ENCODE measurements at places on chromosomes 5 and 9.

- DNase-seq = no peak
Observed at GRCh38 chr5:99936911-99937310, 598.3 kb upstream of the FAM174A start.

DNA sequence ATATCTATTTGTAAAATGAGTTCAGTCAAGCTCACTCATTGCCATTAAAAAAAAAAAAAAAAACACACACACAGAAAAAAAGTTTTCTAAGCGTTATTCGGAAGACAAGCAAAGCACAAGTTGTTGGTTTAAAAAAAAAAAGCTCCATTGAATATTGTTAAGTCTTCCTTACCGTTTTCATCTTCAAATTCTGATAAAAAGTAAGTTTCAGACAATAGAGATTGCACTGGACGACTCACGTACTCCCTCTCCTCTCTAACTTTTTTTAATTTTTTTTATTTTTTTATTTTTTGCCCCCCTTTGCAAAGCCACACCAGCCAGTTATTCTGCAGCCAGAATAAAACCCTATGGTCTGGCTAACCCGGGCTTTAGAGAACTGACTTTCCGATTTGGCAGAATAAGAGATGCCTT, 544 bp downstream of the ADAMTS6 start:
- peak; percentile 16 for DNase-seq

GRCh38 chr5:16690243-16690852, 73.6 kb upstream of the RETREG1 start:
- peak; percentile 76 for DNase-seq

DNA sequence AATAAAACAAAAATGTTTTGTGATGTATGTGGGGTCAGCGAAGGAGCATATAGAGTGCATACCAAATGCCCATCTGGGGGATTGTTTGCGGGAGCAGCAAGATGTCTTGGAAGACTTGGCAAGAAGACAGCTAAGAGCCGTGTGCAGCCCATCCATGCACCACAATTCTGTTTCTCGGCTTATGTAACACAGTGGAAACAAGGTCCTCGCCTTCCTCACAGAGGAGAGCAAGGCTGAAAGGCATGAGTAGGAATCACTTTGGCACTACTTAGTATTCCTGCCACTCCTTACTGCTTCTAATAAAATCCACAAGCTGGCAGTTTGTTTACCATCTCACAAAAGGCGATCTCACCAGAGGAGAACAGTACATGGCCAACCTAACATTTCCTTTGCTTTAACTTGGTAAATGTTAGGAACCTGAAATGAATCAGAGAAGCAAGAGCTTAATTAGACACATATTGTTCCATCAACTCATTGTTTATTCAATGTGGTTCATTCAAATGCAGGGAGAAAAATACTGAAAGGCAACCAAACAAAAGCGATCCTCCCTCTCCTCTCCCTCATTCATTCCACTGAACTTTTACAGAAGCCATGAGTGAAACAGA, 648.1 kb downstream of the ACTL7B start:
- DNase-seq = no peak

DNA sequence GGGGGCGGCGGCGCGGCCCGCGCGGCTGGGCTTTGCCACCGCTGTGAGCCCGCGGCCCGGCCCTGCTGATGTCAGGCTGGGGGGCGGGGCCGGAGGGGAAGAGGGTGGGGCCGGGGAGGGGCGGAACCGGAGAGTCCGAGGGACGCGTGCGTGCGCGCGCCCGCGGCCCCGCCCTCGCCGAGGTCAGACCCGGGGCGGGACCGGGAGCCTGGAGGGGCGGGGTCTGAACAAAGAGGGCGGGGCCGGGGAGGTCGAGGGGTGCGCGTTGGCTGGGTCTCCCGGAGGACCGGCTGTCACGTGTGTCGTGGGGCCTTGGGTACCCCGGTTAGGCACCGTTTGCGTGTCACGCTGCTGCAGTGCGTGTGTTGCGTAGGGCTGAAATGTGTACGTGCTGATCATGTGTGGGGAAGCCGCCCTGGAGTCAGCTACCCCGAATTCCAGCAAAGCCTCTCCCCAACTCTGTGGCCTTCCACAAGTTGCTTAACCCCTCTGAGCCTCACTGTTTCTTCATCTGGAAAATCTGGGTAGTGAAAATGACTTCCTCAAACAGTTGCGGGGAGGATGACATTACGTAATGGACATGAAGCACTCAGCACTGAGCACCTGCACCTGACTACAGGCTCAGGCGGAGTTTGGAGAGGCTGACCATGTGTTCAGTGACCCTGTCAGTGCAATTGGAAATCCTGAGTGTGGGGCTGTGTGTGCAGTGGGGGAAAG, at the start of gene RALGDS:
RALGDS (minus strand) TSS at position 43 of the 717 bp plus-strand sequence. CDS start 86 bp downstream, outside the sequence.
- DNase-seq = peak; percentile 97

- no peak for DNase-seq
Observed at GRCh38 chr5:14038341-14038959, 94.0 kb upstream of the DNAH5 start.

DNA sequence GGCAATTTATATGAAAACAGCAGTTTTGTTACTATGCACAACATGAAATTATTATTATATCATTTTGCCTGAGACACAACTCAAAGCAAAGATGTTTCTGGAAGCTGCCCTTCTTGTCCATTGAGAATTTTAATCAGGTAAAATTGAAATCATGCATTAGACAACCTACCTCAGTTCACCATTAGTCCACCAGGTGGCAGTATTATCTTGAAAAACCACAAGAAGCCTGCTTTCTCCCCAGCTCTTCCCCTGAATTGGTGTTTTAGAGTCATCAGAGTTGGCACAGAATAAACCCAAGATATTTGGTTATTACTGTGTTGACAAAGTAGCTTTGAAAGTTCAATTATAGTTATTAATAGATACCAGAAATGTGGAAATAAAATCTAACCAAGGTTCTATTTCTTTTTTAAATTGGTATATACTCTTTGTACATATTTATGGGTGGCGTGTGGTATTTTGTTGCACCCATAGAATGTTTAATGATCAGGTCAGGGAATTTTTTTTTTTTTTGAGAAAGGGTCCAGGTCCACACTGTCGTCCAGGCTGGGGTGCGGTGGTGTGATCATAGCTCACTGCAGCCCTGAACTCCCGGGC, 25.7 kb downstream of the UTP15 start:
- DNase-seq = peak; percentile 54

DNA sequence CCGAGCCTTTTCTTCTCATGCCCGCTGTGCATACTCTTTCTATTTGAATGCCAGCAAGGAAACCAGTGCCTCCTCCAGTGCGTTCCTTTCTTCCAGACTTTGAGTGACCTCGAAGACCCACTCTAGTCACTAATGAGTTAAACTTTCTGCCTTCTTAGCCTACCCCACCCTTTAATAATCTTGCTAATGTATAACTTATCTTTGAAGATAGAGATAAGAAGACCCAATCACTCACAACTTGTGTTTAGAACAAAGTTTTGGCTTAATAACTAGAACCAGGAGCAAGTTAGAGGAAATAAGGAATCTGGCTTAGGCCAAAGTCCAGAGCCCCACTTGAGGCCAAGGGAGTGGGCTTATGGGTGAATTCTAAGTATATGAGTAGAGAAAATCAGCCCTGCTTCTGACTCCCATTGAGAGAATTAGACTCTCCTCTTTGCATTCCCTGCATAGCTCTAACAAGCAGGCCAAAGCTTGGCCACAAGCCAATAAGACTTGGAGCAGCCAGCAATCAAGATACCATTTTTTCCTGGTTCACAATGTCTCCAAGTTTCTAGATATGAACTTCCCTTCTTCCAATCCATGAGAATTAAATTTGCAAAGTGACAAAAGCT, 181.5 kb upstream of the PIK3R1 start:
- no peak for DNase-seq

DNA sequence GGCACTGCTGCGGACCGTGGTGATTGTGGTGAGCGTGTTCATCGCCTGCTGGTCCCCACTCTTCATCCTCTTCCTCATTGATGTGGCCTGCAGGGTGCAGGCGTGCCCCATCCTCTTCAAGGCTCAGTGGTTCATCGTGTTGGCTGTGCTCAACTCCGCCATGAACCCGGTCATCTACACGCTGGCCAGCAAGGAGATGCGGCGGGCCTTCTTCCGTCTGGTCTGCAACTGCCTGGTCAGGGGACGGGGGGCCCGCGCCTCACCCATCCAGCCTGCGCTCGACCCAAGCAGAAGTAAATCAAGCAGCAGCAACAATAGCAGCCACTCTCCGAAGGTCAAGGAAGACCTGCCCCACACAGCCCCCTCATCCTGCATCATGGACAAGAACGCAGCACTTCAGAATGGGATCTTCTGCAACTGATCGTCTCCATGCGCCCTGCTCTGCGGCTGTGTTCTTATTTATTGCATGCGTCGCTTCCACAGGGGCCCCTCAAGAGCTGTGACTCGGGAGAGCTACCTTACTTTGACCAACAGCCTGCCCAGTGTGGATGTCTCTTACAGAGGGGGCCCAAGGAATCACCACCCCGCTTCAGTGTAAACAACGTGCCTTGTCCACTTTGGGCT, 10.8 kb downstream of the S1PR3 start:
- DNase-seq = no peak

DNA sequence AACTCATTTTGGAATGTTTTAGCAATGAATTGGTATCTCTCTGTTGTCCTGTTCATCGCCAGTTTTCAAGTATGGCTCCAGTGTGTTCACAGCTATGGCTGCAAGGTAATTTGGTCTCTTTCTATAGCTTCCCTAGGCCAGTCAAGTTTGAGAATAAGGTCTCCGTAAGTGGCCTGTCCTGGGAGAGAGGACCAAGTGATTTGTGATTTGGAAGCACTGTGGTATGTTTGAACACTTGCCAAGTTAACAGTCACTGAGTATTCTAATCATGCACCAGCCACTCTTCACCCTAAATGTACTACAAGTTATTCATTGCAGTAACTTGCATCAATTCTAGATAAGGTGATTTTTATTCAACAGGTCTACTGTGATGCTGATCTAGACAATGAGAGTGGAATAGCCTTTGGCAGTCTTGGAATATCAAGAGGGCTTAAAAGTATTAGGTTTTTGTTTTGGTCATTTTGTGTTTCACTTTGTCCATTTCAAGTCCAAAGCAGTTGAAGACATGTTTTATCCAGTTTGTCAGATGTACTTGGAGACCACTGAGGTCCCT, 41.1 kb downstream of the G3BP1 start:
- DNase-seq = no peak

GRCh38 chr5:93599001-93599379, 16.0 kb downstream of the NR2F1 start:
- peak; percentile 23 for DNase-seq

DNA sequence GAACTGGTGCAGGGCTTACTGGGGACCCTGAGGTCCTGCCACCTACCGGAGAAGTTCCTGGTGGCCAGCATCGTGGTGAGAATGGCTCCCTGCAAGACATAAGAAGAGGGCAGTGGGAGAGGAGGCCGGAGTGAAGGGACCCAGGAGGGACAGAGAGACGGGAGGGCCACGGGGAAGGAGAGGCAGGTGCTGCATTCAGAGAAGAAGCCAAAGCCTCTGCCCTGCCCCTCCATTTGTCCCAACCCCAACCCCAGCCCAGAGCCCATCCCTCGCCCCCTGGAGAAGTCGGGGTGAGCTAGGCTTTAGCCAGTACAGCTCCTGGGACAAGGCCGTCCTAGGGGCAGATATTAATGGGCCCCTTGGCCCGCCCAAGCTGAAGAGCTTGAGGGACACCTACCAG, 41.8 kb downstream of the CAMK2A start:
- no peak for DNase-seq

DNA sequence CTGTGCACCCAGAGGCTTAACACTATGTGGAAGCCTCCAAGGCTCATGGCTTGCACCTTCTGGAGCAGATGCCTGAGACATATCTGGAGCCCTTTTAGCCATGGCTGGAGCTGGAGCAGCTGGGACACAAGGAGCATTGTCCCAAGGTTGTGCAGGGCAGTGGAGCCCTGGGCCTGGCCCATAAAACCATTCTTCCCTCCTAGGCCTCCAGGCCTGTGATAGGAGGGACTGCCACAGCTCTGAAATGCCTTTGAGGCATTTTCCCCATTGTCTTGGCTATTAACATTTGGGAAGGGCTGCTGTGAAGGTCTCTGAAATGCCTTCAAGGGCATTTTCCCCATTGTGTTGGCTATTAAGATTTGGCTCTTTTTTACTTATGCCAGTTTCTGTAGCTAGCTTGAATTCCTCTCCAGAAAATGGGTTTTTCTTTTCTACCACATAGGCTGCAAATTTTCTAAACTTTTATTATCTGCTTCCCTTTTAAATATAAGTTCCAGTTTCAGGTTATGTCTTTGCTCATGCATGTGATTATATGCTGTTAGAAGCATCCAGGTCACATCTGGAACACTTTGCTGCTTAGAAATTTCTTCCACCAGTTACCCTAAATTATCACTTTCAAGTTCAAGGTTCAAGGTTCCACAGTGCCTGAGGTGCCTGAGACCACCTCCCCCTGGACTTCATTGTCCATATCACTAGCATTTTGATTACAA, 221.2 kb downstream of the ADAMTSL1 start:
- DNase-seq = no peak

DNA sequence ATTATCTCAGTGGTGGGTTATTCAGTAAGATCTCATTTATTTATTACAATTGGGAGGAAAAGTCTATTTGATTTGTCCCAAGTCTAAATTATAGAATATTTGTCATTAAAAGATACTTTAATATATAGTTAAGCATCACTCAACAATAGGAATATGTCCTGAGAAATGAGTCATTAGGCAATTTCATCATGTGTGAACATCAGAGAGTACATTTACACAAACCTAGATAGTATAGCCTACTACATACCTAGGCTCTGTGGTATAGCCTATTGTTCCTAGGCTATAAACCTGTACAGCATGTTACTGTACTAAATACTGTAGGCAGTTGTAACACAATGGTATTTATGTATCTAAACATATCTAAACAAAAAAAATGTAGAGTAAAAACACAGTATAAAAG, 135.0 kb upstream of the RASA1 start:
- no peak for DNase-seq

- DNase-seq = peak; percentile 51
Observed at GRCh38 chr9:32968101-32969011, 33.1 kb downstream of the APTX start.

- DNase-seq = no peak
Observed at GRCh38 chr5:63025679-63026078, 447.1 kb downstream of the LRRC70 start.

DNA sequence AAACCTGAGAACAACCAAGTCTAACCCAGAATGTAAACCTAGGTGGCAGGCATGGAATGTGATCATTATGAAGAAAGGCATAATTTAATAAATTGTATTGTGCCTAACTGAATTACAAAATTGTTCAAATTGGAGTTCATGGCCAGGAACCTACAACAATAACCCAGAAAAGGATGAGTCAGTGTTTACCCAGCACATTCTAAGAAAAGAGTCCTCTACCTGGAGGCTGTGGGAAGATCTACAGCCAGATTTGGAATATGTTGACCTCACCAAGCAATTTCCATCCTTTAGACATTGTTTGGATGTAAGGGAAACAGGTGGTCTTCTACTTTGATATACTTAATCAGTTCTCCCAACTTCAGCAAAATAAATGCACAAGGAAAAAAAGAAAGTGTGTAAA, 152.2 kb downstream of the TMEM161B start:
- no peak for DNase-seq

- DNase-seq = no peak
Observed at GRCh38 chr5:2496891-2497290, 254.6 kb downstream of the IRX2 start.

GRCh38 chr9:131076347-131077195, 19.8 kb upstream of the AIF1L start:
- DNase-seq = no peak

Measured in SK-N-SH (cell line).